Activated T-cell treated with anti-CD3 and anti-CD28 coated beads, Interleukin-2, amount 50 U/mL, for 48 hours (primary cell): ENCODE measurements at places on chromosomes 3 and 15.

- DNase-seq: no peak
Observed at GRCh38 chr15:88872706-88873105, 22.6 kb downstream of the HAPLN3 start.

- DNase-seq: no peak
Observed at GRCh38 chr3:14242490-14243311, 64.1 kb downstream of the LSM3 start.

GRCh38 chr3:153026026-153026425 lies 136.0 kb upstream of the RAP2B start:
- no peak for DNase-seq

DNA sequence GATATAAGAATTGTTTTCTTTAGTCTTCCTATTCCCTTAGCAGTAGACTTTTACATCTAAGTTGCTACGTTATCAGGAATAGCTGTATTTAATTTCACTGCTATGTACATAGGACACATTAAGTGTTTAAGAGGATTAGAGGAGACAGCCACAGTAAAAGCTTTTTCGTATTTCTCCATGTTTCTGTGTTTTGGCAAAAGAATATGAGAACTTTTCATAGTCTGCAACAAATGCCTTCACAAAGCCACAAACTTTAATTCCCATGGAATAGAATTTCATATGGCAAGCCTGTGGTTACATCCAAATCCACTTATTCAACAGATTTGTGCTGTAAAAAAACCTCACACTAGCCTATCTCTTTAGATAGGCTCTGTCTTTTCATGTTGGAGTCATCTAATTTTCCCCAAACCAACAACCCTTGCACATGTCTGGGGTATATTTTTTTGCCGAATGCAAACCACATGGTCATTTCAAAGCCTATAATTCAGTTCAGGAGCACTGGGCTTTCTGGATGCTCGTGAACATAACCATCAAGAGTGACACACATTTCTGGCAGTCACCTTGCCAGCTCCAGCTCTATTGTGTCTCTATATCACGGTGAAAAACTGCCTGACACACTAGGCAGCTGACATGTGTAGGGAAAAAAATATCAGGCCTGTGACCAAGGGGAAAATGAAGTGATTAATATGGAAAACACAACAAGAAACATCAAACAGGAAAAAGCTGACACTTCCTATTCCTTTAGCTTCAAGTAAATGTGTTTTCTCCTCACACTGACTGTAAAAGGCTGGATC lies 19.2 kb downstream of the PLD1 start:
- no peak for DNase-seq

DNA sequence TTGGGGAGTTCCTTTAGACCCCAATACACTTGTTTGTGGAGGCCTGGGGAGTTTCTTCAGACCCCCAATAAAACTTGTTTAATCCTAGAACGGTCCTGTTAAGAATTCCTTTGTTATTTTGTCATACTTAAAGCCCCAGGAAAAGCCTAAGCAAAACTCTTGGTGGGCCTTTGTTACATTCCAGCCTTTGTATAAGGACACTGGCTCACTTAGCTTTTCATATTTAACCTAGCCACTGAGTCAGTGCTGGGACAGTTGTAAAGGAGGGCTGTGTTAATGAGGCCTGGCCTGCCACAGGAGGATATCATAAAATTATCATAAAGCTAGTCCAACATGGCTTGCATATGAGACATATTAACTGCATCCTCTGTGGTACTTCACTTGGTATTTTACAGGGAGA lies 760.1 kb downstream of the ZNF385D start:
- DNase-seq: no peak
